Stimulated activated CD8-positive, alpha-beta memory T cell treated with anti-CD3 and anti-CD28 coated beads, Interleukin-4, amount 100 ng/mL, for 4 hours (primary cell): ENCODE measurements at places on chromosomes 6 and 20.

- DNase-seq, result no peak
These were observed 30.7 kb downstream of the HDGFL1 start for GRCh38 chr6:22600059-22600458.

- DNase-seq, result no peak
These were observed 593 bp downstream of the DNMT3B start for GRCh38 chr20:32762754-32763201.

DNA sequence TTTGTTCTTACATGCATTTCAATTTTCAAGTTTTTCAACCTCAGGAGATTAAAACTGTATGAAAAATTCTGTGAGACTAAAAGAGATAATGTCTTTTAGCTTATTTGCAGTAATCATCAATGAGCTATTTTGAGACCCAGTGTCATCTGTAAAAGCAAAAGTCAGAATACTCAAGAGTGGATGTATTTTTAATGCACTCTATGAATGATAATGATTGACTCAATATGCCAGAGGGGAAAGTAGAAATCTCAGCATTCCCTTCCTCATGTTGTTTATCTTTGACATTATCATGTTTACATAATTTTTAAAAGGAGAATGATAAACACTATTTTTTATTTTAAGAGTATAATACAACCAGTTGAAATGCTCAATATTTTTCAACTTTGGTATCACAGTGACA lies 162.1 kb downstream of the MMUT start:
- no peak for DNase-seq

GRCh38 chr6:137729866-137730629 lies 137.0 kb upstream of the TNFAIP3 start:
- no peak for DNase-seq

- peak; percentile 70 for DNase-seq
These were observed at the start of gene ZBTB12 for GRCh38 chr6:31901953-31902643. TSS of gene ZBTB12 (minus strand) at chr6:31902086. CDS start at chr6:31901305, 781 bp downstream.

GRCh38 chr6:4776493-4777393 lies 539 bp downstream of the CDYL start:
- DNase-seq, result no peak

DNA sequence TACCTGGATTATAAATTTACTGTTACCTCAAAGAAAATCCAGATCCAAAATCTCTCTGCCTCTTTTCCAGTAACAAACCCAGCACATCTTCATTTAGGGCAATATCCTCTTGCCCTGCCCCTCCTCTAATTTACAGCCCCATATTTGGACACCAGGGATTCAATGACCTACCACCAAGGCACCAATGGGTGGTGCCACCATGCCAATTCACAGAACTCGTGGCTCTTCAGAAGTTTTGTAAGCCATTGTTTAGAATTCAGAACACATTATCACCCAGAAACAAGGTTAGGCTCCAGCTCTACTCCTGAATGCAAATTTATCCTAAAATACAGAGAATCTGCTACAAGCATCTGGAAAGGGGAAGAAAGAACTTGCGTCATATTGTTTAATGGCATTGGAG lies 67.8 kb upstream of the SASH1 start:
- no peak for DNase-seq

GRCh38 chr6:10101551-10102252 lies 313.2 kb downstream of the TFAP2A start:
- DNase-seq, result no peak

GRCh38 chr6:170232186-170233002 lies 58.5 kb downstream of the DLL1 start:
- no peak for DNase-seq

DNA sequence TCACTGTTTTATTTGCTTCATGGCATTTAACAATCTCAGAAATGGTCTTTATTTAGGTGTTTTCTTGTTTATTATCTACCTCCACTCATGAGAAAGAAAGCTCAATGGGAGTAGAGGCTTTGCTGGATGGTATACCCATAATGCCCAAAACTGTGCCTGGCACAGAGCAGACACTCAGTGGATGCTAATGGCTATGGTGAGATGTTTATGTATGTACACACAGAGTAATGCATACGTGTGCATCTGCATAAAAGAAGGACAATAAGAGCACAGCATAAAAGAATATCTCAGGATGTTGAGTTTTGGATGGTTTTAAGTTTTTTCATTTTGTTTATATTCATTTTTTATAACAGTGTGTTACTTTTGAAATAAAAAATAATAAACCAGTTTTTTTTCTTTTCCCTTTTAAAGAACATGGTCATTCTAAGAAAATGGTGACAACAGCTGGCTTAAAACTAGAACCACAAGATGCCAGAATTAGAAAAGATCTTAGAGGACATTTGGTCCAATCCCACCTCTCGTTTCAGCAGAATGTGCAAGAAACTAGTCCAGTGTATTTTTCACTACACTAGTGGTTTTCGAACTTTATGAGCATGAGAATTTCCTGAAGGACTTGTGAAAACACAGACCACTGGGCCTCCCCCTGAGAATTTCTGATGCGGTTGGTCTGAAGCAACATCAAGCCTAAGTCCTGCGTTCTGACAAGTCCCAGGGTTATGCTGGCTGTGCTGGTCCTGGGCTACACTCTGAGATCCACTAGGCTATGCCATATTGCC lies 131.9 kb downstream of the FYN start:
- no peak for DNase-seq

- no peak for DNase-seq
These were observed 289.7 kb downstream of the KCNQ5 start for GRCh38 chr6:72911463-72912155.

GRCh38 chr20:11219192-11219591 lies 545.4 kb upstream of the JAG1 start:
- no peak for DNase-seq

- DNase-seq, result peak; percentile 25
These were observed 25.9 kb downstream of the ZBP1 start for GRCh38 chr20:57594092-57594951.

GRCh38 chr6:45690846-45691245 lies 313.1 kb upstream of the SUPT3H start:
- DNase-seq, result no peak

DNA sequence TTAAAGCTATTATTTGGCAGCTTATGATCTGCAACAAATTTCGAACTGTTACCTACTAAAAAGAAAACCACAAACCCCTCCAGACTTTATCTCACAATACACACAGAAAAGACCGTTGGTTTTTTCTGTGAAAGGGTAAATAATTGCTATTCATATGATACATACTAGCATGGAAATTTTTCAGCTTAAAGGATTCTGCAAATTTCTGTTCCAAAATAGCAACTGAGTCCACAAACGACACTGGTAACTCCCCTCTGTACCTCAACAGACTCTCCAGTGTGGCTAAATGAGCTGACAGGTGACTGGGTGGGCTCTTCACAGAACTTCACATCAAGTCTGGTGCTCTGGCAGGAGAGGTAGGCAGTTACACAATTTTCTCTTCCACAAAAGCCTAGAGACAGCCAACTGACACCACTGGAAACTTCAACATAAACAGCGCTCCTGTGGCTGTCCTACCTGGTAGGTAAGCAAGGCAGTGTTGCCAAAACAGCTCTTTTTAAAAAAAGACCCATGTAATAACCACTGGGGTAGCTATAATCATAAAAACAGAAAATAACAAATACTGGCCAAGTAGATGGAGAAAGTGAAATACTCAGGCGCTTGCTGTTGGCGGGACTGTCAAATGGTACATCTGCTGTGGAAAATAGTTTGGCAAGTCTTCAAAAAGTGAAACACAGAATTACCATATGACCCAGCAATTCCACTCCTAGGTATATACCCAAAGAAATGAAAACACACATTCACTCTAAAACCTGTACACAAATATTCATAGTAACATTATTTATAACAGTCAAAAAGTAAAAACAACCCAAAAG lies 37.8 kb downstream of the ELOVL5 start:
- no peak for DNase-seq

- DNase-seq, result no peak
These were observed 51.3 kb downstream of the ARFGEF2 start for GRCh38 chr20:48972816-48973215.

- DNase-seq, result no peak
These were observed 105.2 kb downstream of the MAP7 start for GRCh38 chr6:136445063-136445462.

GRCh38 chr6:82589509-82590206 lies 226.0 kb downstream of the TPBG start:
- no peak for DNase-seq

DNA sequence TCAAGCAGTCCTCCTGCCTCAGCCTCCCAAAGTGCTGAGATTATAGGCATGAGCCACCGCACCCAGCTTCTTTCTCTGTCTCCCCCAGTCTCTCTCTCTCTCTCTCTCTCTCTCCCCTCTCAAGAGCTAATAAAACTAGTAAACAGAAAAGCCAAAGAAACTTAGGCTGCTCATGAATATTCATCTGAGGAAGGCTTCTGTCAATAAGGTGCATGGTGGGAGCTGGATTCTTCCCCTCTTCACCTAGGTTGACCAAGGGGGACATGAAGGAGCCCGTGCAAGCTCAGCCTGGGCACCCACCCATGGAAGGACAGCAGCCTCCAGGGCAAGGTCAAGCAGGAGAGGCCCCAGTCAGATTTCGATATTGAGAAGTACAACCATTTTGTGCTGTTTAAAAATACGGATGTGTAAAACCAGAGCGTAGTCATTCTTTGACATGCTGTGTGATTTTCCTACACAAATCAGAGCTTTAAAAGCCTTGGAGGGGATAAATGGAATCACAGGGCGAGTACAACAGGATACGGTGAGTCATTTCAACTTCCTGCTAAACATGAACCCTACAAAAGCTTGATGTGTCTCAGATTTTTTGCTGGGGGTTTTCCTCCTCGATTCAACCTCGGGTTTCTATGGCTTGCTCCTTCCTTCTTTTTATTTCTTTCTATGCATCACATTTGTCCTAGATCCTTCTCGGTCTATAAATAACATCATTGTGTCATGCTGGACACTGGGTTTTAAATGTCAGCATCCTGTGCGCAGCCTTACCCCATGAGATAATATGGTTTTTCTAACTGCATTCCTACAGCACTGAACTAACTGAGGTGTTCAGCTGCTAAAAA lies 368.9 kb upstream of the JARID2 start:
- no peak for DNase-seq

- DNase-seq, result no peak
These were observed 43.2 kb upstream of the AKAP12 start for GRCh38 chr6:151196555-151196954.

DNA sequence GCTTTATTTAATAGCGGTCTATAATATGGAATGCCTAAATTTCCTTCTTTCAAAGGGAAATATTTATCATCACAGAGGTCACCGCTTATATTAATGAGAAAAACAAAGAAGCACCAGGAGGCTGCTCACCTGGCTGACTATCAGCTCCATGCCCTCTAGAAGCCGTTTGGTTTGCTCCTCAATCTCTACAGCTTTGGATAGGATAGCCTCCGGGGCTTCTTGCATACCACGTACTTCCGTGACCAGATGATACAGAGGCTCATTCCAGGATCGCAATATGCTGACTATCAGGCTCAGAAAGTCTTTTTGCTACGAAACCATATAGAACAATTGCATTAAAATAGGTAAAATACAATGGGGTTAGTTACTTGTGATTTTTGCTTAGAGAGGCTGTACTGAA lies 6.8 kb downstream of the PRL start:
- DNase-seq, result no peak

- DNase-seq, result no peak
These were observed 73.0 kb downstream of the FARS2 start for GRCh38 chr6:5334341-5334740.
